ENCODE measurements at places on chromosomes 16 and 17.

- no peak for DNase-seq
These were observed 95.1 kb upstream of the ZFHX3 start for GRCh38 chr16:73143002-73143401.

GRCh38 chr16:63289834-63290460 is 1253.7 kb upstream of the CDH8 start:
- DNase-seq = no peak

DNA sequence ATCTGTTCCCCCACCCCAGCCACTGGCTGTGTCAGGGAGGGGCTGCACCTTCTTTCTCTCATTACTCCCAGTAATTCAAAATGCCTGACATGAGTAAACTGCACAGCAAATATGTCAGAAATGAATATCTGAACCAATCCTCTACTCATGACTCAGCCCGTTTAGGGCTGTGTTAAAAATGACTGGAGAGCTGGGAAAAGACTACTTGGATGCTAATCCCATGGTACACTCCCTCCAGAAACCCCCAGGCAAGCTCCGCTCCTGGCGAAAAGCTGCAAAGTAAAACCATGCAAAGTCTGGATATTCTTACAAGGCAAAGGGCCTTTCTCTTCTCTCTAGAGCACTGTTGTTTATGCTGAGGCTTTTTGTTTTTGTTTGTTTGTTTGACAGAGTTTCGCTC is 448.1 kb upstream of the DYNLRB2 start:
- DNase-seq = no peak

DNA sequence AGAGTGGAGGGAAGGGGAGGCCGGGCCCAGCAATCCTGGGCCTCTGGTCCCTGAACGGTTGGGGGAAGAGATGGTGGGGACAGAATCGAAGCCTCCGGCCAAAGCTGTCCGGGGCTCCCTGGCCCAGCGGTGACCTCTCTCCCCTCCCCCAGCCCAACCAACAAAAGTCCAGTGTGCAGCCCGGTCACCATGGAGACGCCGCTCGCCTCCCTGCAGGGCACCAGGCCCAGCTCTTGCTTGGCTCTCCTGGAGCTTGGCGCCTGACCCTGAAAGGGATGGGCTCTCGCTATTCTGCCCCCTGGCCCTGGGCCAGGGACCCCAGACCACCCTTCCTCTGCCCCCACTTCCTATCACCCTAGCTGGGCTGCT is 1.3 kb downstream of the METRN start:
- no peak for DNase-seq

- DNase-seq = no peak
These were observed 7.6 kb upstream of the MAP2K6 start for GRCh38 chr17:69406941-69407340.

DNA sequence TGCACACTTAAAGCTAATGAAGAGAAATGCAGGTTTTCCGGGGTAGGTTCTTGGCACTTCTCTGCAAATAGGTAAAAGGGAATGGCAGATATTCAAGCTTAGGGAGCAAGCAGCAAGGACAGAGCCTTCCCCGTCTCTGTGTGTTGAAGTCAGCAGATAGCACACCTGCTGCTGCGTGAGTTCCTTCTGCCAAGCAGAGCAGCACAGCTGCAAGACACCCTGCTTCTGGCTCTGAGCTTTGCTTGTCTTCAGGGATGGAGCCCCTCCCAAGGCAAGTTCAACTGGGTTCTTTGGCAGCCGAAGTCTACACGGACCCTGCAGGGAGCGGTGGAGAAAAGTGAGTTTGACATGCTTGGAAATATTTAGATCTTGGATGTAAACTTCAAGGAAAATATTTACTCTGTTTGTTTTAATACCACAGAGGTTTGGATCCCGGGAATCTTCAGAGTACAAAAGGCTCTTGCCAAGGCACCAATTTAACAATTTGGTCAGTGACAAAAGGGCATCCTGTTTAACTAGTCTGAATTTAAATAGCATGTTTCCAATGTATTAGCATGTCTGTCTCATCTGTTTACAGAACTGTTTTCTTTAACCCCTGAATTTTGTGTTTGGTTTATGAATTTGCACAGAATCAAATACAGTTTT is 113.4 kb upstream of the KCNJ16 start:
- DNase-seq = no peak

All from uterus (tissue), 4 donors.